ENCODE measurements at places on chromosomes 5 and 9.

DNA sequence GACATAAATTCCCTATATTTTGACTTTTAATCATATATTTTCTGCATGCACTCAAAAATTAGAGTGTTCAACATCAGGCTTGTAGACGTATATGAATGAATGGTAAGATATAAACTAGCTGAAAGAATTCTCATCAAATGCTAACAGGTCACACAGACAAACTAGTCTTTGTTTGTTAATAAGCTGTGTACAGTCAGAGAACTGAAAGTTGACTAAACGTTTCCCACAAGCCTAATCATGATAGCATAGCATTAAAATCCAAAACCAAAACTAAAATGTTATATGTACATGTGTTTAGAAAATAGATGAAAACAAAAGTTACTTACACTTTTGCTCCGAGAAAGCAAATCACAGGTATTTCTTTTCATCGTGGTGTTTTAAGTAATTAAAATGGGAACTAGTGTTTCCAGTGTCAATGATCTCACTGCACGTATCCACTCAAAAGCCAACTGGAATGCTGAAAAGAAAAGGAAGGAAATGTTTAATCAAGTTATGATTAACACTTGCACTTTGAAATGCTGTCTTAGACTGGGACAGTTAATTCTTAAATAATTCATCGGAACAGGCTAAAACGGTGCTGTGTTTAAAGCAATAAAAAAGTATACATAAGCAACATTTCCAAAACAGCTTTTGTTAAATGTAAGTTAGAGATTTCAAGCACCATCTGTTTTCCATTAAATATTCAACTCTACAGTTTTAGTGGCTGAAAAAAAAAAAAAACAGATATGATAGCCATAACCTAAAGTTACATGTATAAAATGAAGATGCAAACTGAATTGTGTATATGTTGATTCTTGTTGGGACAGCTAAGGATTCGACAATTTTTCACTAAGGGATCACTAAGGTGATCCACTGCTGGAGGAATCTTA lies 291.9 kb upstream of the PDE4D start:
- no peak for DNase-seq

DNA sequence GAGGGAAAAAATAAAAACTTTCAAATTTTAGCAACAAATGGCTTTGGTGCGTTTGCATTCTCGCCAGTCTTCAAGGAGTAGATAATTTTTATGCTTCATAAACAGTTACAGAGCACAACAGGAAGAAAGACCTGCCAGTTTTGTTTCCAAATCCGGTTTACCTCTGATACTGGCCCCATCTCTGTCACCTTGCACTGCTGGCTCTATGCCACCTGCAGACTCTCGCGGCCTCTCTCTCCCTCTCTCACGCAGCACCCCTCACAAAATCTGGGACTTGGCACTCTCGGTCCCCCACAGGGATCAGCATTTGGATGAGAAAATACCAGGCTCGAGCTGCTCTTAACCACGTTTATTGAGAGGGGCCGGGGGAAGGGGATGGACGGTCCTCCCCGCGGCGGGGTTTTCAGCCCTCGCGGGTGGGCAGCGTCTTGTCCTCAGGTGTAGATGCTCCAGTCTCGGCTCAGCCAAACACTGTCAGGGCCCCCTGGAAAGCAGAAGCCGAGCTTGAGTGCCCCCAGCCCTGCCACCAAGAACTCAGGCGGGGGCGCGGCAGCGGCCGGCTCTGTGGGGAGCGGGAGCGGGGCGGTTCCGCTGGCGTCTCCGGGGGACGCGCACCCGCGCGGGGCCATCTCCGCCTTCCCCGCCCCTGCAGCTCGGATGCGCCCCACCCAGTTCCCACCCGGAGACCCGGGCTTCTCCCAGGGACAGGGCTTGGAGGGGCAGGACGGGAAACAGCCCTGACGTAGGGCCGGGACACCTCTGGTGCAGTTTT lies 1.3 kb downstream of the SCGB3A1 start:
- DNase-seq = no peak

GRCh38 chr5:67021962-67022361 lies 174.6 kb downstream of the CD180 start:
- no peak for DNase-seq

DNA sequence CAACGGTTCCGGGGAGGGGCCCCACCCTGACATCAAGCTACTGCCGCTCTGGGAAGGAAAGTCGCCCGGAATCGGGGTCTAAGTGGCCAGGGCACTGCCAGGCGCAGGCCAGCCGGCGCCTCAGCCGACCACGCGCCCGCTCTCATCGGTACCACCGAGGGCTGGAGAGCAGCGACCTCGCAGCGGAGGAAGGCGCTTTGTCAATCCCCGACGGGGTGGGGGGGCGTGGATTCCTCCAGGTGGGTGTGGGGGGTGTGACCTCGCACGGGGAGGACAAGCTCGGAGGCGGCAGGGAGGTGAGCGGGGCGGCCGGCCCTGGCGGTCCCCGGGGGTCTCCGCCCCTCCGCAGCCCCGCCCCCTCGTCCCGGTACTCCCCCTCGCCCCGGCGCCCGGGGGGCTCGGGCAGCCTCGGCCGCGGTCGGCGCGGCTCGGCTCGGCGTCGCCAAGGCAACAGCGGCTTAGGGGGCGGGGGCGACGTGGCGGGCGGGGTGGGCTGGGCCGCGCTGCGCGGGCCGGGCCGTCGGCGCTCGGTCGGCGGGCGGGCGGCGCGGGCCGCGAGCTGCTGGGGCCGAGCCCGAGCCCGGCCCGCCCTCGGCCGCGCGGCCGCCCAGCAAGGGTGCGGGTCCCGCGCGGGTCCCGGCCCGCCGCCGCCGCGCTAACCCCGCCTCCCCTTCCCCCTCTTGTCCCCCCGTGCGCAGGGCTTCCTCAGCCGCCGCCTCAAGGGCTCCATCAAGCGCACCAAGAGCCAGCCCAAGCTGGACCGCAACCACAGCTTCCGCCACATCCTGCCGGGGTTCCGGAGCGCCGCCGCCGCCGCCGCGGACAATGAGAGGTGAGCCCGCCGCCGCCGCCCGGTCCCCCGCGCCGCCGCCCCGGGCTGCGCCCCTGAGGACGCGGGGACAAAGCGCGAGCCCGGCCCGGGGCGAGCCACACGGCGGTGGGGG lies 47.5 kb downstream of the DAB2IP start:
- peak; percentile 16 for DNase-seq

DNA sequence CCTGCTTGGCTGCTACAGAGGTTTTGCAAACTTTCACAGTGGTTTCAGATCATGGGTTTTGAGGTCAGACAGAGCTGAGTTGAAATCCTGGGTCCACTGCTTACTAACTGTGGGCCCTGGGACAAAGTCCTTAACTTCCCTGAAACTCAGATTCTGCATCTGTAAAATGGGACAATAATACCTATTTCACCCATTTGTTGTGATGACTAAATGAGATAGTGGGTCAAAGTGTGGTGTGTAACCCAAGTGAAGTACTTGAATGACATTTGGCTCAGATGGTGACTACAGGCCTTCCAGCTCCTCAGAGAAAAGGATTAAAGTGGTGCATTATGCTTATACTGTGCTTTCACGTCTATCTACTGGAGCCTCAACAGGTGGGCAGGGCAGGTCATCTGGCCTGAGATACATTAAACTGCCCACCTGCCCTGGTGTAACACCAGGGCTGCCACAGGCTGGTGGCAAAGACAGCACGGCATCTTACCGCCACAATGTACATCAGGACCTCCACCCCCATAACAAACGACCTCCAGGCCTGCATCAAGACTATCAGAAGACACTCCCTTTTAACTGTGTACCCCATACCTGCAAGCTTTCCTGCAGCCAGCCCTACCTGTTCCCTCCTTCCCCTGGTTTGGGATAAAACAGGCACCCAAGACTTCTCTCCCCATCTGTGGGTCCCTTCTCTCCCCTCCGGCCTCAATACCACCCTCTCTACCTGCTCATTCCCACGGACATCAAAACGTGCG lies 846 bp upstream of the TRAF1 start:
- no peak for DNase-seq

- DNase-seq = no peak
Observed at GRCh38 chr9:80320916-80321315, 749.2 kb downstream of the TLE4 start.

DNA sequence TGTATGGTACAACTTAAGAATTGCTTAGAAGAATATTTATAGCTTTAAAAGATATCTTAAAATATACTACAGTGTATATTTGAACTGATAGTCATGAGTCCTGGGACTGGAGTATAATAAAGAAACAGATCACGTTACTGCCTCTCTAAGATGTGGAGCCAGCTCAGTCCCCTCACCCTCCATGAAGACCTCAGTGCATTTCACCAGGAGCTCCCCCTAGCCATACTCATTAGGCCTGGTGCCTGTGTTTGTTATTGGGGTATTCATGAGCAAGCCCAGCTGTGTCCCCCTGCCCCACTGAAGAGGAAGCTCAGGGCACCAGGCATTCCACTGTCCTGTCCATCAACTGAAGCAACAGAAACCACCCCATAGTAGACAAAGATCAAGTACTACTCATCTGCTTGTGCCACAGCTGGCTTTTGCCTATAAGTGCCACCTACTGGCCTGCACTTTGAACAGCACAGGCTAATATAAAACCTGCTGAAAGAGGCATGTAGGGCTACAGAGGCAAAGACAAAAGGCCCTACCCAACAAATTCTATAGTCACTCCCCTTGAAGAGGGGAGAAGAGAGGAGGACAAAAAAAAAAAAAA lies 850.2 kb upstream of the NUDT12 start:
- DNase-seq = no peak

- DNase-seq = no peak
Observed at GRCh38 chr5:54653956-54654614, 136.5 kb downstream of the SNX18 start.

GRCh38 chr9:70580606-70581195 lies 166.2 kb upstream of the KLF9 start:
- DNase-seq = no peak

- no peak for DNase-seq
Observed at GRCh38 chr5:16987776-16988175, 51.7 kb upstream of the MYO10 start.

DNA sequence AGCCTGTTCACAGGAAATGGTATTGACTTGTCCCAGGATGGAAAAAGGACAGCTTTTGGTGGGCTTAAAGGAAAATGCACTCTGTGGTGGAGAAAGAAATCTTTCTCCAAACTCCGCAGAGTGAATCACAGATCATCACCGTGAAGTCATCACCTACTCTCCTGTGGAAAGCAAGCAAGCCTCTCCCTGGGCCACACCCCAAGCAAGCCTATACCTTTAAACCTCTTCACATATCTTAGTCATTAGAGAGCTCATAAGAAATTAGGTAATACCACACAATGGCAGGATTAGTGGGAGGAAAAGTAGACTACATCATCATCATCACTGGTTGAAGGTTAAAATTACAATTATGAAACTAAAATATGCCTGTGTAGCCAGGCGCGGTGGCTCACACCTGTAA lies 23.2 kb downstream of the TLE1 start:
- DNase-seq = no peak

- DNase-seq = no peak
Observed at GRCh38 chr5:168372356-168372946, 81.0 kb downstream of the WWC1 start.

GRCh38 chr5:107444300-107444699 lies 226.4 kb downstream of the EFNA5 start:
- no peak for DNase-seq

DNA sequence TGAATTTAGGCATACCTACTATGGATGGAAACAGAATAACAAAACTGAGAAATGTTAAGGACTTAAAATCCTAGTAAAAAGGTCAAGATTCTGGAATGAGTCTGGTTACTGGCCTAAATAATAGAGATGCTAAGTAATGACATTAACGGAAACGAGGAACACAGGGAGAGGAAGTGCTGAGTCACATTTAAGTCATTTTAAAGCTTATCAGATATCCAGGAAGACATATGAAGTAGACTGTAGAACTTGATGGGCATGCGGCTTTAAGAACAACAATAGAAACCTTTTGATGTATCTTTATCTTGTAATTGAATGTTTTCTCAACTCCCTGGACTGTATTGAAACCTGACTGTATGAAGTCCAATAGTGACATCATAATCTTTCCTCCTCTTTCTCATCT lies 1251.4 kb upstream of the CDH6 start:
- no peak for DNase-seq

GRCh38 chr9:115164511-115164974 lies 46.6 kb upstream of the TNC start:
- no peak for DNase-seq

DNA sequence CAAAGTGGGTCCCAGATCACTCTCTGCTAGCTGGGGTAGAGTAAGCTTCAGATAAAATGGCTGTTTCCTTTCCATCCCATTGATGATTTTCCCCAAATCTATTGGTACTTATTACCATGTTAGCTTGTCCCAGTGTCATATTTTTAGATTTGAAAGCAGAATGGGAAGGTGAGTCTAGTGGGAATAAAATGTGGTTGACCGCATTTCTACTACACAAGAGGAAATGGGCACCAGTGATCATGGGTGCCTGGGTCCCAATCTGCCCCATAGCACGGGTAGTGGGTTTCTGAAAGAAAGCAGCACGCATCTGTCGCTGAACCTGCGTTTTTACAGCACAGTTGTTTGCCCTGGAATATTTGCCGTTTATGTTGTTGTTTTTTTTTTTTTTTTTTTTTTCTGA lies 20.1 kb downstream of the DAPK1 start:
- DNase-seq = no peak

GRCh38 chr5:117249086-117249815 lies 674.6 kb upstream of the SEMA6A start:
- no peak for DNase-seq

GRCh38 chr5:156764176-156764971 lies 85.7 kb upstream of the PPP1R2B start:
- no peak for DNase-seq

GRCh38 chr5:124599028-124599973 lies 147.1 kb downstream of the ZNF608 start:
- DNase-seq = no peak

DNA sequence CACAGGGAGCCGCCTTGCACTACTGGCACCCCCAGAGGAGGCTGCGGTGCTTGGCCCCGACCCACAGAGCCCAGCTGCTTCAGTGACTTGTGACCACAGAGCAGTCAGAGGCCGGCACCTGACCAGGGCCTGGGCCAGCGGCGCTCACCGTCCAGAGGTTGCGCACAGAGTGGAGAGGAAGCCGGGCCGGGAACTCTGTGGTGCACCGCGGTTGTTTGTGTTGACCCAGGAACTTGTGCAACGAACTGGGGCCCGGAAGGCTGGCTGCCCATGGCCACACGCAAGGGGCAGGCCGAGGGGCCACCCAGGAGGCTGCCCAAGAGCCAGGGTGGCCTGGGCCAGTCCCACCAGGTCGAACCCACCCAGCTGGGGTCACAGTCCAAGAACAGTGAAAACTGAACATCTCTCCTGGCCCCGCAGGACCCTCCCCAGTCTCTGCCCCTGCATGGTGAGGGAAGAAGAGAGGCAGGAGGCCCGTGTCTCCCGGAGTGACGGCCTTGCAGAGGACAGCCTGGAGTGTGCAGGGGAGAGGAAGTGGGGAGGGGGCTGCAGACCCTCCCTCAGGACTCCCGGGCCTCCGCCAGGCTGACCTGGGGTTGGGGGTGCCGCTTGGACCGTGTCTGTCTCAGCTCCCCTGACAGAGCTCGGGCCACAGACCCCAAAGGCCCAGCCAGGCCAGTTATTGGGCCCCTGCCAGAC lies 42.8 kb upstream of the EGFL7 start:
- no peak for DNase-seq

GRCh38 chr5:179289756-179290385 lies 55.4 kb downstream of the ADAMTS2 start:
- no peak for DNase-seq

Data from stimulated activated CD8-positive, alpha-beta memory T cell treated with anti-CD3 and anti-CD28 coated beads, Interleukin-2, amount 100 ng/mL, for 1 hour (primary cell).